Activated T-helper 1 cell treated with anti-CD3 and anti-CD28 coated beads, Interleukin-12 subunit alpha, Interleukin-12 subunit beta, Interleukin-2, Interleukin-4 antibody, amounts not matched to agents 30 ng/mL and 10 ng/mL and 1 ng/mL, durations not matched to agents 14 hours and 24 hours and 36 hours (primary cell): ENCODE measurements at places on chromosomes 4 and X.

DNA sequence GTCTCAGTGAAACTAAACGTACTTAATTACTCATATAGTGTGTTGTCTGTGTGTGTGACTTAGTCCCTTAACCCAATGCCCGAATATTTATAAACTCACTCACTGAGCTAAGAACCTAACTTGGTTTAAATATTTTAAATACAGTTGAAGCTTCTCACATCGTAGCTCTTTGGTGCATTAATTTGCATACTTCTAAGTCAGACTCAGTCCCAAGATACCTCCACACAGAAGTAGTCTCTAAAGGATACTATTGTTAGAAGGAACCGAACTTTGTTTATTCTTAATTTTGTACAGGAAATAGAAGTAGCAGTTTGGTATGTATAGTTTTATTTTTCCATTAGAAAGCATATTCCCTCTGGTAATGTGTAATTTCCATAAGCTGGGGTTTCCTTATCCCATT lies 54.0 kb upstream of the NKAP start:
- no peaks in the 10 kb centered on the region for H3K4me1 ChIP-seq
- no peaks in the 10 kb centered on the region for H3K36me3 ChIP-seq
- no peak overlapping the region for H3K4me3 ChIP-seq
- no peak overlapping the region for H3K27ac ChIP-seq
- peaks cover 61% of the 10 kb centered on the region for H3K27me3 ChIP-seq

GRCh38 chr4:23382879-23383278 lies 507.0 kb downstream of the PPARGC1A start:
- no peak for DNase-seq
- H3K27ac ChIP-seq, result no peak overlapping the region
- no peaks in the 10 kb centered on the region for H3K4me1 ChIP-seq
- H3K27me3 ChIP-seq, result no peaks in the 10 kb centered on the region

- no peaks in the 10 kb centered on the region for H3K27me3 ChIP-seq
- DNase-seq, result no peak
- no peaks in the 10 kb centered on the region for H3K36me3 ChIP-seq
- H3K4me1 ChIP-seq, result no peaks in the 10 kb centered on the region
- no peak overlapping the region for H3K27ac ChIP-seq
Measured at GRCh38 chr4:136664988-136665387, 867.3 kb downstream of the PCDH18 start.

- H3K4me3 ChIP-seq, result no peak overlapping the region
- DNase-seq, result no peak
- no peaks in the 10 kb centered on the region for H3K27me3 ChIP-seq
- no peaks in the 10 kb centered on the region for H3K36me3 ChIP-seq
- no peak overlapping the region for H3K27ac ChIP-seq
Measured at GRCh38 chrX:109327251-109327650, 154.6 kb downstream of the GUCY2F start.

- no peak overlapping the region for H3K4me3 ChIP-seq
- H3K27ac ChIP-seq, result no peak overlapping the region
- no peak for DNase-seq
- H3K27me3 ChIP-seq, result no peaks in the 10 kb centered on the region
- H3K4me1 ChIP-seq, result peaks cover 13% of the 10 kb centered on the region
Measured at GRCh38 chr4:40144716-40145115, 52.1 kb upstream of the RHOH start.

- H3K27me3 ChIP-seq, result peaks cover 14% of the 10 kb centered on the region
- no peak overlapping the region for H3K4me3 ChIP-seq
- no peaks in the 10 kb centered on the region for H3K36me3 ChIP-seq
Measured at GRCh38 chr4:168781341-168781740, 228.7 kb downstream of the CBR4 start.

GRCh38 chrX:154531626-154532025 lies 15.0 kb downstream of the G6PD start:
- H3K27me3 ChIP-seq, result no peaks in the 10 kb centered on the region
- no peak overlapping the region for H3K27ac ChIP-seq
- no peak for DNase-seq
- H3K4me3 ChIP-seq, result no peak overlapping the region
- H3K36me3 ChIP-seq, result peaks cover 7% of the 10 kb centered on the region

- no peak for DNase-seq
- no peak overlapping the region for H3K4me3 ChIP-seq
- H3K4me1 ChIP-seq, result no peaks in the 10 kb centered on the region
- no peak overlapping the region for H3K27ac ChIP-seq
Measured at GRCh38 chr4:155688860-155689259, 22.2 kb downstream of the GUCY1A1 start.

- H3K27ac ChIP-seq, result no peak overlapping the region
- H3K27me3 ChIP-seq, result no peaks in the 10 kb centered on the region
- no peaks in the 10 kb centered on the region for H3K36me3 ChIP-seq
- DNase-seq, result no peak
Measured at GRCh38 chr4:68907788-68908700, 43.6 kb downstream of the UGT2A3 start.
